Right lobe of liver (tissue), 6 donors: ENCODE measurements at places on chromosomes 16 and 17.

GRCh38 chr16:13113741-13114140 lies 212.3 kb downstream of the SHISA9 start:
- H3K27me3 ChIP-seq = no peaks in the 10 kb centered on the region
- H3K27ac ChIP-seq = no peak overlapping the region
- no peak overlapping the region for H3K4me3 ChIP-seq
- no peaks in the 10 kb centered on the region for H3K4me1 ChIP-seq
- no peak for DNase-seq

GRCh38 chr17:80598813-80599545 lies 54.3 kb downstream of the RPTOR start:
- no peak overlapping the region for H3K4me3 ChIP-seq
- no peaks in the 10 kb centered on the region for H3K27me3 ChIP-seq

DNA sequence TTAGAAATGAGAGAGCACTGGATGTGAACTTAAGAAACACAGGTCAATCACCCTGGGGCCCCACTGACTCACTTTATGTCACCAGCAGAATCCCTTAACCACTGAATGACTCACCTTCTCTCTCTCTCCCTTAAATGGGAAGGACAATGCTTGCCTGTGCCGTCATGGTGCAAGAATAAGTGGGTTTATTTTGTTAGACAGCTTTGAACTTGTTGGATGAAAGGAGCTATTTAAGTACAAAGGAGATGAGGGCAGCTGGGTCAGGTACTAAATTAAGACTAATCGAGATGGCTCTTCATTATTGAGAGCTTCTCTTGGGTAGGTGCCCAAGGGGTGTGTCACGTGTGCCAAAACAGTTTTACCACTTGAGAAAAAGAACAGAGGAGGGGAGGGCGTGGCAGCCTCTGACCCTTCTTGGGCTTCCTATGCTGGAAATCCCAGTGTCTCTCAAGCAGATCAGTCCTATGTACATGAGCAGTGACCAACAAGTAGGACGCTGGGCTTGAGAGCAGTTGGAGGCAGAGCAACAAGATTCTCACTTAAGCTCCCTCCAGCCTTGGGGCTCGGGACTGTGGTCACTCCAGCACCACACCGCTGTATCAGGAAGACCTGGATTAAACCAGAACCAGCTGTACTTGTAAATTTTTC lies 6.7 kb upstream of the KRT31 start:
- no peak overlapping the region for H3K27ac ChIP-seq
- no peaks in the 10 kb centered on the region for H3K36me3 ChIP-seq
- no peak for DNase-seq
- no peaks in the 10 kb centered on the region for H3K4me1 ChIP-seq

DNA sequence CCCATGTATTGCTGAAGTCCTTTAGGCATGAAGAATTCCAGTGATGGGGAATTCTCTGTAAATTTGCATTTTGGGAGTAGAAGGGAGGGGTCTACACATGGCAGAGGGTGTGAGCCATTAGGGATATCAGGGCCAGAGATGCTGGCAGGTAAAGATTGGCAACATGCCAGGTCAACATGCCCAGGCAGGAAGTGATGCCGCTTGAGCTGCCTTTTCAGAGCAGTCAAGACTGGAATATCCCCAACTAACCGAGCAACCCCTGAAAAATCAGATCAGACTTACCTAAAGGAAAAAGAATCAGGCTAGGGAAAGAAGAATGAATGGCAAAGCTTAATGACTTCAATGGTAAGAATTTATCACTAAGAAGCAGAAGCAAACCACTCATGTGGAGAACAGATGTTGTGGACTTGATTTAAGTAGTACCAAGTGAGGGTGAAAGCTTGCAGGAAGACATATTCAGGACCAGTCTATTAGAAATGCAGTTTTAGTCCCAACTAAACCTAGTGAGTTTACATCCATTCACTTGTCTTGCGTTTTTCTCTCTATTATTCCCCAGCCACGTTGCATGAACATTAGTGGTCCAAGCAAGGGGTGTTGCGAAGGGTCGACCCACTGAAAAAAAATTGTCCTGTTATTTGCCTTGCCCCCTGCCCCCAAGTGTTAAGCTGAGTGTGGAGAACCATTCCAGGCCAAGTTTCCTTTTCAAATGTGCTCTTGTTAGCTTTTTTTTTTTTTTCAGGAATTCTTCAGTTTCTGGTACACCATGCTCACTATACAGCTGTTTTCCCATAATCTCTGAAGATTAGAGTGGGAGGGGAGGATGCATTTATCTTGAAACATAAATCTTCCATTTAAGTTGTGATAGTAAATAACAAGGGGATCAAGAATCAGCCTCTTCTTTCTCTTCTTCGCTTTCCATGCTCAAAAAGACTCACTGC lies 105.2 kb downstream of the ABCA8 start:
- no peak overlapping the region for H3K27ac ChIP-seq
- H3K27me3 ChIP-seq = no peaks in the 10 kb centered on the region
- H3K36me3 ChIP-seq = no peaks in the 10 kb centered on the region

GRCh38 chr16:72857834-72858664 lies 189.9 kb downstream of the ZFHX3 start:
- H3K4me1 ChIP-seq = no peaks in the 10 kb centered on the region
- DNase-seq = no peak
- H3K36me3 ChIP-seq = no peaks in the 10 kb centered on the region

DNA sequence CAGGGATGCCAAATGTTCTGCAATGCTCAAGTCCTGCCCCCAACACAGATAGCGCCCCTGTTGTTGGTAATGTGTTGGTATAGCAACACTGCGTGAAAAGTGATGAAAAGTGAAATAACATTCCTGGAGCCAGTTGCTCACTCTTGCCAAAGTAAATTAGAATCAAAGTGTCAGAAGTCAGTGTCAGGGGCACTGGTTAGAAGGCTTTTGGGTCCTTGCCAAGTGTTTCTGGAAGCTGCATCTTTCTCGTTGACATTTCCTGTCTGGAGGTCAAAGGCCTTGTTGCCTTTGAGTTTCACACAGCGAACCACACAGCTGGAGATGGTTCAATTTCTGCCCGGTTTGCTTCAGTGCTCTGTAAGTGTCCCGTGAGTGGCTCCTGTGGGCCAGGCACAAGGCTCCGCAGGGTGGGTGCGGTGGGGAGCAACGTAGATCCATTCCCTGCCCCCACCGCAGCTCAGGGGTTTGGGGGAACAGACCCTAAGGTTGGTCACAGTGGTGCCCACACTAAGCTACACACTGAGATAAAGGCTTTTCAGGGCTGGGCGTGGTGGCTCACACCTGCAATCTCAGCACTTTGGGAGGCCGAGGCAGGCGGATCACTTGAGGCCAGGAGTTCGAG lies 3.6 kb upstream of the SLC16A5 start:
- H3K4me3 ChIP-seq = no peak overlapping the region
- H3K27ac ChIP-seq = peak overlapping the region; percentile 73
- H3K4me1 ChIP-seq = peaks cover 52% of the 10 kb centered on the region

DNA sequence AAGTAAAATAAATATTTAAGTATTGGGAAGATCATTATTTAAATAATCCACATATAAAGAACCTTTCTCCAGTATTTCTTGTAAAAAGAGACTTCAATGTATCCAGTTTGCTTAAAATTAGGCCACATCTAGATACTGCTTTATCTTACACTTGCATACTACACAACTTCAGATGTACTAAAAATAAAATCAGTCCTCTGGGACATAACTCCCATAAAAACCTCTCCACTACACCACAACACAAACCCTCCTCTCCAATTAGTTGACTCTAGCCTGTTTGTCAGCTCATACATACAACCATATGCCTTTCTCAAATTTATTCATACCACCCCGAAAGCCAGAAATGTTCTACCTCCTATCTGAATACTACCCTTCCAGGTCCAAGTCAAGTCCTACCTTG lies 21.6 kb downstream of the SPOP start:
- no peaks in the 10 kb centered on the region for H3K36me3 ChIP-seq
- H3K4me3 ChIP-seq = no peak overlapping the region
- DNase-seq = no peak
- no peaks in the 10 kb centered on the region for H3K27me3 ChIP-seq
- no peak overlapping the region for H3K27ac ChIP-seq

DNA sequence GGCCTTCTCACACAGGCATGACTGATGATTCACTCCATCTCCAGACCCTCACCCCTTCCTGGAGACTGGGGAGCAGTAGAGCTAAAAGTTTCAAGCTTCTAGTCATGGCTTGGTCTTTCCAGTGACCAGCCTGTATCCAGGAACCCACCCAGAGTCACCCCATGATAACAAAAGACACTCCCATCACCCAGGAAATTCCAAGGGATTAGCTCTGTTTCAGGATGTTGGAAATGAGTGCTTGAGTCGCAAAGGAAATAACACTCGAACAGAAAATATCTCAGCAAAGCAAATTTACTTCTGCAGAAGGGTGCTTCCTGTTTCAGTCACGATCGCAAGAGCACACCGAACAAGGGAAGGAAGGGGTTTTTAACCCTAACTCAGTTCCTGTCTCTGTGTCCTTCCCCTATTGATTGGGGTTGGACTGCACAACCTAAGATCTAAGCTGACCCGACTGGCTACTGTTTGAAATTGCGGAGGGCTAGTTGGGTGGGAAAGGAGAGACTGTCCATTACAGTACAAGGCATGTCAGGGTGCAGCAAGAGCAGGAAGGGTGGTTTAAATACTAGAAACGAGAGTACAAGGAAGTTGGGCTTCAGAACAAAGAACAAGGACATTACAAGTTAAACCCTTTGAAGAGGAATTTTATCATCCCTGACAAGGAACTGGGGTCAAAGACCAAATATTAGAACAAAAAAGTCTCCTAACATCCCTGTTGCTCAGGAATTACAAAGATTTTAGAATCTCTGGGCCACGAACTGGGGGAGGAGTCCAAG lies 224.4 kb upstream of the CACNG5 start:
- H3K36me3 ChIP-seq = no peaks in the 10 kb centered on the region
- H3K4me1 ChIP-seq = no peaks in the 10 kb centered on the region
- H3K27me3 ChIP-seq = no peaks in the 10 kb centered on the region
- no peak overlapping the region for H3K4me3 ChIP-seq
